ENCODE measurements at places on chromosomes 4 and X.

- no peak for DNase-seq
These were observed 30.8 kb downstream of the HERC3 start for GRCh38 chr4:88623097-88623496.

- no peak for DNase-seq
These were observed 179.1 kb downstream of the GC start for GRCh38 chr4:71604785-71605184.

DNA sequence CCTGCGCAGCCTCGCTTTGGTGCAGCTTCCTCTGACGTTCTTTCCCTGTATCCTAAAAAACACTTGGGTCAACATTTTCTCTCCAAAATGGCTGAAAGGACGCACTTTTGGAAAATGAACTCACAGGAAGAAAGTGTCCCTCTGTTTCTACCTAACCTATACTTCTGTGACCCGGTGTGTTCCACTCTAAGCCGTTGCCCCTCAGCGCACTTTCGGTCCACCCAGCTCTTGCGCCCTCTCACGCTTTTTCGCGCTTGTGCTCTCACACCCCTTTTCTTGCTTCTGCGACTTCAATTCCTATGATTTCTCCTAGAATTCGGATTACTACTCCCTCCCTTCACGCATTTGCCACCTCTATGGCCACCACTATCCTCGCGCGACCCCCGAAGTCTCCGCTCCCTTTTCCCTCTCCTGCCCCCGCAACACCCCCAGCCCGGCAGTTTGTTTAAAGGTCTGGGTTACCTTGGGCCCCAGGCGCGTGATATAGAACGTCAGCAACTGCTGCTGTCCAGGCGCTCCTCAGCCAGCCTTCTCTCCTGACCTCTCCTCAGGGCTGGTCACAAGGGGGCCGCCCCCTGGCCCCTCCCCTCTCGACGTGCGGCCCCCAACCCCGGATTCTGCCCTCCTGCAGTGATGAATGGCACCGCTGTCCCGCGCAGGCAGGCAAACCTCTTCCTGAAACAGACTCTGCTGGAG lies at the start of gene USP51:
USP51 (minus strand) TSS at position 535 of the 696 bp plus-strand sequence. CDS start 909 bp downstream, outside the sequence.
- DNase-seq, result peak; percentile 9

- DNase-seq, result no peak
These were observed 1514.8 kb downstream of the RPA4 start for GRCh38 chrX:98398542-98398941.

GRCh38 chr4:17740702-17741101 lies 40.7 kb downstream of the FAM184B start:
- DNase-seq, result no peak

GRCh38 chr4:123898946-123899666 lies 502.5 kb downstream of the SPRY1 start:
- DNase-seq, result no peak

DNA sequence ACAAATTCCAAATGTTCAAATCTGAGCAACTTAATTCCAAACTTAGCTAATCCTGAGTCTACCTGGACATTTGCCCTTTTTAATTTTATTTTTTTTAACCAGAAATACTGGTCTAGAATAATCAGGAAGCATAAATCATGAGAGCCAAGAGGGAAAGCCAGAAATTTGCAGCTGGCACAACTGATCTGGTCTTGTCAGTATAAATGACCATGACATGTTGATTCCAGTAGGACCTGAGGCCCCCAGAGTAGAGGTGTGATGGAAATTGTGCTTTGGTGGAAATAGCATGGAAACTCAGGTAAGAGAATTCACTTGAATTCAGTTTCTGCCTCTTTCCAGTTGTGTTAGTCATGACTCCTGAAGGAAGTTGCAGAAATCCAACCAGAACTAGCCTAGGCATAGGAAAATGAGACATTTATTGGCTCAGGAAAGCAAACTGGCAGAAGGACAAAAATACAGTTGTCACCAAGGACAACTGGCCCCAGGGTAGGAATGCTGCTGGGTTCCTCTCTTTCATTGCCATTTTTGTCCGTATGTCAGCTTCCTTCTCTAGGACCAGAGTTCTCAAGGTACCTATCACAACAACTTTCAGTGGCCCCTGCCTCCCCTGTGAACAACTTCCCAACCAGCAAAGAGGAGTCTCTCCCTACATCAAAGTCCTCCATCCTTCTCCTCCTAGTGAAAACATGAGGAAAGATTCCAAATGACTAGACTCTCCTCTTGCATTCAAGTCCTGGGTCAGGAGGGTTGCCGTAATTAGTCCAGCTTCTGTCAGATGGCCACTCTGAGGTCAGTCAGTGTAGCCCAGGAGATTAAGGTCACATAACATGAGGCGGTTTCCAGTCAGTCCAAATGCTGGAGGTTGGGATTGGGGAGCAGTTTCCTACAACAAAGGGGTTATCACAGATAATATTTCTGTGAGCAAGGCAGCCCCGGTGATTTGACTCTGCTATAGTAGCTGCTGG lies 29.3 kb upstream of the MYOZ2 start:
- DNase-seq, result no peak

GRCh38 chr4:167989815-167990214 lies 102.5 kb upstream of the ANXA10 start:
- DNase-seq, result no peak

DNA sequence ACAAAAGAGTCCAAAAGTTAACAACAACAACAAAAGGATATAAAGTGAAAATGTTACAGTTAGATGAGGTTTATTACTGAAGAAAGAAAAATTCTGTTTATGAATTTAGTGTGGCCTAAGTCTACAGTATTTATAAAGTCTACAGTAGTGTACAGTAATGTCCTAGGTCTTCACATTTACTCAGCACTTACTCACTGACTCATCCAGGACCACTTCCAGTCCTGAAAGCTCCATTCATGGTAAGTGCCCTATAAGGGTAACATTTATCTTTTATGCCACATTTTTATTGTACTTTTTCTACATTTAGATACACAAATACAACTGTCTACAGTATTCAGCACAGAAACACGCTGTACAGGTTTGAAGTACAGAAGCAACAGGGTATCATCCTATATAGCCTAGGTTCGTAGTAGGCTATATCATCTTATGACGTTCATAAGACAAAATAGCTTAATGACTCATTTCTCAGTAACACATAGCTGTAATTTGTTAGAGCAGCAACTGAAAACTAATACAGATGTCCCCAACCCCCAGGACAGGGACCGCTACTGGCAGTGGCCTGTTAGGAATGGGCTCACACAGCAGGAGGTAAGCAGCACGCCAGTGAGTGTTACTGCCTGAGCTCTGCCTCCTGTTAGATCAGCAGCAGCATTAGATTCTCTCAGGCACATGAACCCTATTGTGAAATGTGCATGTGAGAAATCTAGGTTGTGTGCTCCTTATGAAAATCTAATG lies 61.3 kb downstream of the CENPC start:
- no peak for DNase-seq

- DNase-seq, result no peak
These were observed 88.8 kb downstream of the SORCS2 start for GRCh38 chr4:7280926-7281690.

GRCh38 chr4:35125995-35126712 lies 1118.2 kb downstream of the ARAP2 start:
- no peak for DNase-seq

GRCh38 chr4:185399466-185399865 lies 2.8 kb downstream of the ANKRD37 start:
- no peak for DNase-seq

- DNase-seq, result no peak
These were observed 62.6 kb downstream of the FAM114A1 start for GRCh38 chr4:38930204-38930603.

DNA sequence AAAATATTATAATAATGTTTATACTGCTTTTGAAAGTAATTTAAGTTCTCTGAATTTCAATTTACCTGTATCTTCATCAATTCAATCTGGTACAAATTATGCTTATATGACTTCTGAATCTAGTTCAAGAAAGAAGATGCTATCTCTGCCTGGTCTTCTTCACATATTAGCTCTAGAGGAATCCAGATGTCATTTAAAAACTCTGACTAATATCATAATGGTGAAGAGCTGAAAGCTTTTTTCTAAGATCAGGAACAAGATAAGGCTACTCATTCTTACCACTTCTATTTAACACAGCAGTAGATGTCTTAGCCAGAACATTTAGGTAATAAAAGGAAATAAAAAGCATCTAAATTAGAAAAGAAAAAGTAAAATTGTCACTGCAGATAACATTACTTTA lies 636.1 kb downstream of the ARAP2 start:
- no peak for DNase-seq

DNA sequence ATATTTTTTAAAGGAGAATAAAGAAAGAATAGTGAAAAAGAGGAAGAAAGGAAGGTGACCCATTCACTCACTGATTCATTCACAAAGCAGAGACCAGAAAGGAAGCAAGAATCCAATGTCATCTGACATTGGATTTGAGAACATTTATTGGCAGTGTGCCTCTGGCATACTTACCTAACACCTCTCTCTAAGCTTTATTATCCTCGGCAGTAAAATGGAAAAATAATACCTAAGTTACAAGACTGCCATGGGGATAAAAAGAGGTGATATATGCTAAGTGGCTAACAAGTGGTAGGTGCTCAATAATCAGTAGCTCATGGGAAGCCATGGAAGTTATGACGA lies 41.6 kb upstream of the PPARGC1A start:
- DNase-seq, result no peak

DNA sequence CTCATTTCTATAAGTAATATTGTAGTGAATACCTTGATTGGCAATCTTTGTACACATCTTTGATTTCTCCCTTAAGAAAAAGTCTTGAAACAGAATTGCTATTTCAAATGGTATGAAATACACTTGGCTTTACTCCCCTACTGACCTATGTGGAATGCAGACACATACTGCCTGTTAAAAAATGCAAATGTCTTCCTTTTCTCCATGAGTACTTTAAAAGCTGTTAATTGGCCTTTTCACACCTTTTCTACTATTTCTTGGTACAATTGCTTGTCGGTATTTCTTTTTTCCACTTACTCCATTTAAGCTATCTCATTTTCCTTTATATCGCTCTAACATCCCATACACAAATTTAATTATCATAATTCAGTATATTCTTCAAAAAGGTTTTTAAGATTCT lies 87.2 kb downstream of the FRYL start:
- DNase-seq, result no peak
